ENCODE measurements at places on chromosomes 6 and 20.
A peak's percentile ranks its signal among the peaks of the same experiment; 100 is the strongest.

DNA sequence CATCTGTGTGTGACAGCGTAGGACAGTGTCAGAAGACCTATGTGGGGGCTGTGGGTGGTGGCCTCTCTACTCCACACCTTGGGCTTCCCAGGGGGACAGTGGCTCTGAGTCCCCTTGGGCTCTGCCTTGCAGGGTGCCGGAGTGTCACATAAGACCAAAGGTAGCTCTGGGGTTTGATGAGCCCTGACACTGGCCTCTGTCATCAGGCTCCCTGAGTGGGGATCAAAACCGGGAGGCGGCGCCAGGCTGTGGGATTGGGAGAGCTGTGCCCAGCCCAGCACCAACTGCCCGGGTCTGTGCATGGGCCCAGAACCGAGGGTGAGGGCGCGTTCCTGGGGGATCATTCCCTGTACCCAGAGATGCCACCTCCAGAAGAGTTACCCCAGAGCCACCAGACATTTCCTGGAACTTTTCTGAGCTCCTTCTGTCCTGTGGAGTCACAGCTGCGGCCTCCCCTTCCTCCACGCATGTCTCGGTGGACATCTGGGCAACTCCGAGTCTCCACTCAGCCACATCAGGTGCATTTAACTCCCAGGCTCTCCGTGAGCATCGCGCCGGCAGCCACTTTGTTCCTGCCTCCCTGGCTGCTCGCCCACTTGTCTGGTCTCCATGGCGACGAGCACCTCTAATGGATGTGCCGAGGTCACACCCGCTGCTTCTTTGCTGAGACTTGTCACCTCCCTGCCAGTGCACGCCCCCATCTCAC, 94.7 kb downstream of the TMEM242 start:
- DNase-seq, result no peak

DNA sequence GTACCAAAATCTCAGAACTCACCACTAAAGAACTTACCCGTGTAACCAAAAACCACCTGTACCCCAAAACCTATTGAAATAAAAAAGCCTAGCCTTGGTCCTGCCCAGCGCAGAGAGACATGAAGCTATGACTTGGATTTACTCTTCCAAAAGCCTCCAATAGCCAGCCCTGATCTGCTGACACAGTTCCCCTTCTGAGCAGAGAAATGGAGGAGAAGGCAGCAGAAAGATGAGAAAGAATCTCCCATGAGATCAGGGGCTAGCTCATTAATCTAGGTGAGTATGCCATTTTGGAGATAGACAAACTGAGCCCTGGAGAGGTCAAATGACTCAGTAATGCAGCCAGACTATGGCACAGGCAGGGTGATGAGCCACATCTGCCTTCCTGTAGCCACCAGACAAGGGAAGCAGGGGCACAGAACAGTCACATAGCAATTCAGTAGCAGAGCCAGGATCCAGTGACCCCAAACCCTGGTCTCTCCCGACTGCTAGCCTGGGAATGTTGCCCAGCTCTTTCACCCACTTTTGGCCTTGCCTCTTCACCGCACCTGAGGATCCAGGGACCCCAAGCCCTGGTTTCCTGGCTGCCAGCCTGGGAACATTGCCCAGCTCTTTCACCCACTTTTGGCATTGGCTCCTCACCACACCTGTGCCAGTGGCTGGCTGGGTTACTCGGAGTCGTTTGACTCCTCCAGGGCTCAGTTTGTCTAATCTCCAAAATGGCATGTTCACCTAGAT, 7.2 kb upstream of the SDCBP2 start:
- DNase-seq, result no peak

GRCh38 chr6:10478187-10479040, 42.7 kb upstream of the GCNT2 start:
- peak; percentile 5 for DNase-seq

DNA sequence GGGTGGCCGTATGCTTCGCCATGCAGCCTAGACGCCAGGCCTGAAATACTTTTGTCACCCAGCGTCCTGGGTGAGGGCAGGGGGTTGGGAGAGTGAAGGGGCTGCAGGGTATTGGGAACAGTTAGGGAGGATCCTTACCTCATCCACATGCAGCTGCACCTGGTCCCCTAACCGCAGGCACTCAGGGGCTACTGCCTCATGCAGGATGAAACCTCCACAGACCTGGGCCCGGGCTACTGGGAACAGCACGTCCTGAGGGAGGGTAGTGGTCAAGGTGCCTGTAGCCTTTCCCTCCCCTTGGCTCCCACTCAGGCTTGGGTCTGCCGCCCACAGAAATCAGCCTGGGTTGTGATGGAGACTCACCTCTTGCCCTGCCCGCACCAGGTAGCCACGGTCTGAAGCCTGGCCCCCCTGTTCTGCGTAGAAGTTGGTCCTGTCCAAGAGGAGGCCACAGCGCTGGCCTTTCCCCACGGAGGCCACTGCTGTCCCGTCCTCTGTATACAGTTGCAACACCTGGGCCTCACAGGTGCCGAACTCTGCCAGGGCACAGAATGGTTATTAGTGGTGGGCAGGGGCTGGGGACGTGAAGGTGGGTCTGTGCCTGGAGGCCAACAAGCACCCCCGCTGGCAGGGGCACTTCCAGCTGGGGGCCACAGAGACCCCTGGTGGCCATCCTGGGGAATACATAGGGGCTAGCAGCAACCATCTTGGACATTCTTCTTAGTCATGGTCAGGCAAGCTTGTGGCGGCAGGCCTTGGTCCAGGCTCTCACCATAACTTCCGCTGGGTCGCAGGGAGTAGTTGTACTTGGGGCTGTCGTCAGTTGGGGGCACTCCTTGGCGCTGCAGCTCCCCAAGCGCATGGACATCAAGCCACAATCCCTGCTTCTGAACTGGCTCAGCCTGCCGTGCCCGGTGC, 8.6 kb downstream of the AARS2 start:
- DNase-seq, result peak; percentile 25

GRCh38 chr6:113980937-113981554, 10.1 kb upstream of the HDAC2 start:
- DNase-seq, result no peak

DNA sequence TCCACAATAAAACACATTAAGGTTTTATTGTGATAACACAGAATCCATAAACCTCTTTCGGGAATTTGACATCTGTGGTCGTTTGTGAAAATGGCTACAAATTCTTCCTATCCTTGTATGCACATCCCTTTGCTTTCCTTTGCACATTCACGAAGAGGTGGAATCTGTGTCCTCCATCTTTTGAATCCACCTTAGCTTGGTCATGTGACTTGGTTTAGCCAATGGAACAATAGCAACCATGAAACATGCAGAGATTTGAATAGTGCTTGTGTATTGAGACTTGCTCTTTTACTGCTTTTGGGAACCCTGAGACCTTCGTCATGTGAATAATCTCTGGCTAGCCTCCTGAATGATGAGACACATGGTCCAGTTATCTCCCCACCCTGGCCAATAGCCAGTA, 49.7 kb upstream of the NOP56 start:
- DNase-seq, result no peak

DNA sequence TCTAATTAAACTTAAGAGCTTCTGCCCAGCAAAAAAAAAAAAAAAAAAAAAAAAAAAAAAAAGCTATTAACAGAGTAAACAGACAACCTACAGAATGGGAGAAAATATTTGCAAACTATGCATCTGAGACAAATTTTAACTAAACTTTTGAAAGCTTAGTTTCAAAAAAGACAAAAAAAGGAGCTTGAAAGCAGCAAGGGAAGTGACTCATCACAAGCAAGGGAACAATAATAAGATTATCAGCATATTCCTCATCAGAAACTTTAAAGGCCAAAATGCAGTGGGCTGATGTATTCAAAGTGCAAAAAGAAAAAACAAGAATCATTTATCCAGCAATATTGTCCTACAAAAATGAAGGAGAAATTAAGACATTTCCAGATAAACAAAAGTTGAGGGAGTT, 158.6 kb downstream of the RNF144B start:
- DNase-seq, result no peak

DNA sequence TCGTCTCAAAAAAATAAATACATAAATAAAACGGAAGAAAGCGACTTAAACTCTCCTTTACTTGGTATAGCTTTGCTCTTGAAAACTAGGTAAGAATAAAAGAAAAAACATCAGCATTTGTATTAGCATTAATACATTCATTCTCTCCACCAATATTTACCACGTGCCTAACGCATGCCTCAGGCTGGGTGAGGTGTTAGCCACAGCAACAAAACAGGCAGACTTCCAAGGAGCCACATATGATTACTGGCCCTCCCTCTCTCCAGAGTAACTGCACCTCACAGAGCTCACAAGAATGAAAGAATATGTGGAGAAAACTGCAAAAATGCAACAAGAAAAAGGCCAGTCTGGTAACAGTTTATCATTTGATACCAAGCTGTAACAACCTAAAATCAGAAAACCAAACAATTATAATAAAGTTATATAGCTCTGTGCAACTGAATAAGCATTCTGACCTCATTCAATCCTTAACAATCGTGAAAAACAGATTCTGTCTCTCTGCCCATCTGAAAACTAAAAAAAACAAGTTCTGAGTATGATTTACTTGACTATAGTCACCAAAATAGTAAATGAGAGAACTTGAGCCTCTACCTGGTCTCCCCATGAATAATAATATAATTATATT, 5.2 kb downstream of the NAPB start:
- DNase-seq, result no peak

DNA sequence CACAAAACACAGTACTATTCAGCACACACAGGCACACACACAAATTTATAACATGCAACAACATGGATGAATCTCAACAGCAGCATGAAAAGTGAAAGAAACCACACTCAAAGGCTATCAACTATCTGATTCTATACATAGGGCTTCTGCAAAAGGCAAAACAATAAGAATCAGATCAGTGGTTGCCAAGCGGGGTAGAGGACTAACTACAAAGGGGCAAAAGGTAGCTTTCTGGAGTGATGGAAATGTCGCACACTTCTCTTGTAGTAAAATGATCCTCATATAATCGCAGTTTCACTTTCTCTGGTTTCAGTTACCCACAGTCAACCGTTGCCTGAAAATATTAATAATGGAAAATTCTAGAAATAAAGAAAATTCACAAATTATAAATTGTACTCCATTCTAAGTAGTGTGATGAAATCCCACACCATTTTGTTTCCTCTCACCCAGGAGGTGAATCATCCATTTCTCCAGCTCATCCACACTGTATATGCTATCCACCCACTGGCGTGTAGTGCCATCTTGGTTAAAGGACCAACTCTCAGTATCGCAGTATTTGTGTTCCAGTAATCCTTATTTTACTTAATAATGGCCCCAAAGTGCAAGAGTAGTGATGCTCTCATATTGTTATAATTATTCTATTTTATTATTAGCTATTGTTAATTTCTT, 12.8 kb upstream of the PLN start:
- no peak for DNase-seq

GRCh38 chr6:141252828-141253608, 879.7 kb upstream of the GJE1 start:
- DNase-seq, result no peak

- peak; percentile 87 for DNase-seq
Measured at GRCh38 chr20:48761023-48761785, 66.6 kb downstream of the PREX1 start.

DNA sequence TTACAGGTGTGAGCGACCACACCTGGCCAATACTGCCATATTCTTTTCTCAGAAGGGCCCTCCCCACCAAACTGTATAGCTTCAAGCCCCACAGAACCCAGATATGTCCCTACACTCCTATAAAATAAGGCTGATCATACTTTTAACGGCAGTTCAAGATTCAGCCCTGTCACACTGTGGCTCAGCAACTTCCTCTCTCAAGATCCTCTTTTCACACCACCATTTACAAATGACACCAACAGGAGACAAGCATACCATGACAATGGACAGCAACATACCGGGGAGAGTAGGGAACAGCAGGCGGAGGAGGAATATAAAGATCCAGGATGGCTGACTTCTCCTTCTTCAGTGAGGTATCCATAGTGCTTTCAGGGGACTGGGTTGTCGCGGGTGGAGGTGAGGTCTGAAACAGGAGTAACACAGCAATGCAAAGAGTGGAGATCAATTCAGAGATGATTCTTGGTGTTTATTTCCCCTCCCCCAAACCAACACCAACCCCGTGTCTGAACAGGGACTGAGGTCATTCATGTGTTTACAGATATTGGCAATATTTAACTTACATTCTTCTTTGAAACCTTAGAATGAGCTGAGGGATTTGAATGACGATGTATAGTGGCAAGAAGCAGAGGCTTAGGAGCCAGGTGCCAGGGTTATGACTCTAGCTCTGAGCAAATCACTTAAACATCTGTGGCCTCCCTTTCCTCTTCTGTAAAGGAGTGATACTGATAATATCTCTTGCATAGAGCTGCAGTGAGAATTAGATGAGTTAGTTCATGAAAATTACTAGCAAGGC, 57.6 kb upstream of the IPCEF1 start:
- peak; percentile 51 for DNase-seq

DNA sequence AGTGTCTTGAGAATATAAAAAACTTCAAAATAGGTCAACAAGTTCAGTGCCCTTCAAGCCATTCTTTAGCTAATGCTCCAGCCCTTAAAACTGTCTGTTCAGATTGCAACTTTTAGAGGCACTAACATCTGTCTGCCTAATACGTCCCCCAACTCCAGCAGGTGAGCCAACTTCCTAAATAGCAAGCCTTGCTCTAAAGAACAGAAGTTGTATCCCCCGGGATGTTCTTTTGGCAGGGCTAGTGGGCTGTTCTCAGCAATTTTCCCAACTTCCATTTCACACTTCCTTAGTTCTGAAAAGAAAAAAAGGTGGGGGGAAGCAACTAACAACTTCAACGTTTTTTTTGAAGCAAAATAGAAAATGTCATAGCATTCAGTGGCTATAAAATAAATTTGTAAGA, 290.0 kb upstream of the PTCHD4 start:
- DNase-seq, result no peak

GRCh38 chr20:41072190-41072863, 43.7 kb downstream of the TOP1 start:
- DNase-seq, result no peak

- DNase-seq, result no peak
Measured at GRCh38 chr6:158512809-158513208, 47.1 kb upstream of the TMEM181 start.

- no peak for DNase-seq
Measured at GRCh38 chr6:146224988-146225387, 196.1 kb downstream of the GRM1 start.

GRCh38 chr6:114068771-114069170, 97.8 kb upstream of the HDAC2 start:
- DNase-seq, result no peak

DNA sequence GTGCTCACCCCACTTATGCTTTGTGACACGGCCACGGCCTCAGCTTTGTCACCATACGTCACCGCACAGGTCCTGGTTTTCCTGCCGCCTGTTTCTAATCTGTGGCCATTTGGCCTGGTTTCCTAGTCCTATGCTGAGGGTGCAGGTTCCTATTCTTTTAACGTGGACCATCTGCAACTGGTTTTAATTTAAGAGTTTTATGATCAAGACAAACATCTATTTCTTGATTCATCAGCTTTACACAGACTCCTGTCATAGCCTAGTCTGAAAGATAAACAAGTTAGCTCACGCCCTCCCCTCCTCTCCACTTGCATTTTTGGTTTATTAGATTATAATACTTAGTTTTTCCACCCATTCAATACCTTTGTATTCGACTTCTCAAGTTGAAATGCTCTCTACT, 97.5 kb upstream of the RPS6KA2 start:
- no peak for DNase-seq

DNA sequence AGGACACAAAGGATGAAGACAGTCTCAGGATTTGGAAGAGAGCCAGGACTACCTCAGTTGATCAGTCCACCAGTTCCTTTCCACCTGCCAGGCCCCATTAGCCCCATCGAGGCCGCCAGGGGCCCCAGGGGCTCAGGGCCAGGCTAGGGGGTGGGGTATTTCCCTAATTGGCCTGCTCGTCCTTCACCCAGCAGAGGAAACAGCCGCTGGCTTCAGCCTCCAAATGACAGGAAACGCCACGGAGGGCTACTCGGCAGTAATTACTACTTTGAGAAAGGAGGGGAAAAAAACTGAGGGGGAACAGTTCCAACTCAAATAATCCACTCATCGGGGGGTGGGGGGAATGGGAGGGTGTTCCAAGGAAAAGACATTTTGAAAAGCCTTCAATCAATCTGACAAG, 42.7 kb downstream of the MAFB start:
- no peak for DNase-seq

Measured in CD14-positive monocyte (primary cell).